ENCODE measurements at places on chromosomes 7 and 10.

DNA sequence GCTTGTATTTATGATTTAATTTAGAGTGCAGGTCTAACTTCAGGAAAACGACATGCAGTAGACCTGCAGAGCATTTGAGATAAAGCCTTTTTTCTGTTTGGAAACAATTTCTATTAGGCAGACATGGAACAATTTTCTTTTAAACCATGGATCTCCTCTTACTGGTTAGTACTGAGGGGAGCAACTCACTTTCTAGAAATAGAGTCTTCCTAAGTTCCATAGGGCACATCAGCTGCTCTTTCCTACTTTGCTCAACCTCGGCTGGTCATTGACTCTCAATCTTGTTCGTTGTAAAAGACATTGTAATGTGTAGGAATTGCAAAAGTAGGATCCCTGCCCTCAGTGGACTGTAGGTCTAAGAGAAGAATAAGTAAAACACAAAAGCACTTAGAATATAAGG, 58.0 kb downstream of the PLXDC2 start:
- DNase-seq = no peak

GRCh38 chr10:110609605-110610004, 34.5 kb upstream of the RBM20 start:
- no peak for DNase-seq

GRCh38 chr7:74051193-74051592, 23.2 kb downstream of the ELN start:
- no peak for DNase-seq

- no peak for DNase-seq
Observed at GRCh38 chr7:50658696-50659095, 93.5 kb upstream of the DDC start.

DNA sequence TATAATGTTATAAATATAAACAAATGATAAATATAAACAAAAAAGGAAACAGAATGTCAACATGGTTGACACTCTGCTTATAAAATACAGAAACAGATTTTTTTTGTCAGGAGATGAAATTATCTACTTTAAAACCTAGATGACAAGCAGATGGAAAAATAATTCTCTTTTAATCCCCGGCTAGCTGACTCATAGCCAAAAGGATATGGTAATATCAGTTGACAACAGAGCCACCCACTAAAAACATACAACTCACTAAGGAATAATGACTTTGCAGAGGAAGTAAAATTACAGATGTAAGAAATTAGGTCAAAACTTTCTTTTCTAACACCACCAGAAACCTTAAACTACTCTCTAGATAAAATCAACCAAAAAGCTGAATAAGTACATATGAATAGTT, 131.1 kb upstream of the ABCB5 start:
- DNase-seq = no peak

GRCh38 chr10:1034758-1035157, 9.1 kb upstream of the IDI2 start:
- no peak for DNase-seq

DNA sequence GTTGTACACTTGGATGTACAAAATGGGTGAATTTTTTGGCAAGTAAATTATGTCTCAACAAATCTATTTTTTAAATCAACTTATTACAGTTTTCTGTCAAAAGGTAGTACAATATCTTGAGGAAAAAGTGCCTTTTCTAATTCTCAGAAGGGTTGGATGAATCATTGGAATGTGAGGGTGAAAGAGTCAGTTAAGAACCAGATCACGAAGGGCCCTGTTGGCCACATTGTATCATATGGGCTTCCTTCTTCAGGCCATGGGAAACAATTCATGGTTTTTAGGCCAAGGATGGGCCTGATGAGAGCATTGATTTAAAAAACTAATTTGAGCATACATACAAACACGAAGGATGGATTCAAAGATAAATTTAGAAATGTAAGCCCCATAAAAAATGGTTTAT, 503.7 kb downstream of the TNS3 start:
- no peak for DNase-seq

- no peak for DNase-seq
Observed at GRCh38 chr10:7300384-7300971, 110.4 kb downstream of the SFMBT2 start.

GRCh38 chr7:141001122-141001521, 13.6 kb downstream of the MRPS33 start:
- no peak for DNase-seq

DNA sequence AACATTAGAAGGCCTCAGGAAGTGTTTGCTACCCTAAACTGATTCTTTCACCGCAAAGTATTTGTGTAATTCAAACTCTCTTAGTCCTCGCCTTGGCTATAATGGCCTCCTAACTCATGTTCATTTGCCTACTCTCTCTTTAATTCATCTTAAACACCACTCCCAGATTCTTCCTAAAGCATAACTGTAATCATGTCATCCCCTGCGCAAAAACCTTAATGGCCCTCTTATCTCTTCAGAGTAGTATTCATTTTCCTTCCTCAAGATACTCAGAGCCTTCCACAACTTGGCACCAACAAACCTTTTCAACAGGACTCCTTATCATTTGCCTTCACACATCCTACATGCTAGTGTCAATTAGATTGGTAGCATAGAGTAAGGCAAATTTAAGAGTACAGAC, 42.9 kb downstream of the CSTF2T start:
- DNase-seq = no peak

DNA sequence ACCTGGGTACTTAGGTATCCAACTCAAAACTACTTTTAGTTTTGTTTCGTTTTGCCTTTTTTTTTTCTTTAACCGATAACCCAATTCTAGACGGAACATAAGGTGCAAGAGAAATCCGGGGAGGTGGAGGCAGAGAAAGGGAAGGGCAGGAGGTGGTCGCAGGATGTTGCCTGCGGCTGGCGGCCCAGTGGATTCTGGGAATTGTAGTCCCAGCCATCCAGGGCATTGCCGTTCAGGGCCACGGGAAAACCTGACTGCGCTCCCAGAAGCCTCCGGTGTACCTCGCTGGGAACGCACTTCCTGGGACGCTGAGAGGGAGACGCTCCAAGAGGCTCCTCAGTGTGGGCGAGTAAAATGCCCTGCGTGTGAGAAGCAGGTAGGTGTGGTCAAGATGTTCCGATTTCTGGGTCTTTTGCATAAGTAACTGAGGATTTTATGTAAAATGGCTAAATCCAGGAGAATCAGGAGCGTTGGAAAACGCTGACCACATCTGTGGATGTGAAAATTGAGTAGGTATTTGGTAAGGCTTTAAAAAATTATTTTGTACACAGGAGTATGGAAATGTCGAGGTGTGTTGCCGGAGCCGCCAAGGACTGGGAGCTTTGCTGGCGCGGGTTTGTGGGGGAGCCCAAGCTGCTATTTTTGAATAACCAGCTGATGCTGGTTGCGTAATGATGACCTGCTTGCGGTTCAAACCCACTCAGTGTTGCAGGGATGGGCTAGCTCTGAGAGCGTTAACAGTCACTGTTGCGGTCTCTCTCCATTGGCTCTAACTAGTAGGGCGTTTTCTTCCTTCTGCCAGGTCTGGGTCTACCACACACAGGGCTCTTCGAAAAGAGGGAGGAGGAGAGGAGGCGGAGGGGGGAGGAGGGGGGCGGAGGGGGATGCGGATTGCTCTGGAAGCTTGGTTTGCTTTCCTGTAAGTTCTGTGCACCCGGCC, at the start of gene CLDN12:
CLDN12 (plus strand) TSS at position 288 of the 940 bp plus-strand sequence. CDS start 9,216 bp downstream, outside the sequence.
- DNase-seq = peak; percentile 30

- no peak for DNase-seq
Observed at GRCh38 chr10:110619514-110620397, 24.4 kb upstream of the RBM20 start.

DNA sequence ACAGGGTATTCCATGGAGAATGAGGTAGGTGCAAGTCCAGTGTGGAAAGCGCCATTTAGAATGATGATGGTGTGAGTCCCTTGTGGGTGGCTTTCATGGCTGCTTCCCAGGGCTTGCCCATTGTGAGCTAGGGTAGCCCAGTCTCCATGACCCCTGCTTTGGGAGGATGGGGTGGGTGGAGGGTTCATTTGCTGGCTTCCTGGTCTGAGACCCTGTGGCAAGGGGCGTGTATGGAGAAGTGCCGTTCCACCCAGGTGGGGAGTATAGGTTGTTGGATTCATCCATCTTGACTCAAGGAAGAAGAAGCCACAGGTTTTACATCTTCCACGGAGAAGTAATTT, 27.7 kb downstream of the CCM2 start:
- no peak for DNase-seq

GRCh38 chr7:156604311-156604710, 36.3 kb upstream of the RNF32 start:
- no peak for DNase-seq

DNA sequence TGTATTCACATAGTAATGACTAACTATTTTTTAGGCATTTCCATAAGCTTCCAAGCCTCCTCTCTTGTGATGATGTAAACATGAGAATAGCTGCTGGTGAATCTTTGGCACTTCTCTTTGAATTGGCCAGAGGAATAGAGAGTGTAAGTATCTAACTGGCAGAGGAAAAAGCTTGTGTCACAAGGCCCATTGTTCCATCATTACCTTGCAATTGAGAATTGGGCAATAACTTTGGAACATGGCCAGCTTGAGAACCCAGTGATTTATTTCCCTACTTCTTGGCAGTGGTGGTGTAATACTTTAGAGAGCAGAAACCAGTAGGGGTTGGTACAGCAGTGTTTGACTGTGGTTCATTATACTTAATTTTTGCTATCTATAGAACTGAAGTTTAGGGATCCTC, 12.0 kb downstream of the IFRD1 start:
- DNase-seq = no peak

DNA sequence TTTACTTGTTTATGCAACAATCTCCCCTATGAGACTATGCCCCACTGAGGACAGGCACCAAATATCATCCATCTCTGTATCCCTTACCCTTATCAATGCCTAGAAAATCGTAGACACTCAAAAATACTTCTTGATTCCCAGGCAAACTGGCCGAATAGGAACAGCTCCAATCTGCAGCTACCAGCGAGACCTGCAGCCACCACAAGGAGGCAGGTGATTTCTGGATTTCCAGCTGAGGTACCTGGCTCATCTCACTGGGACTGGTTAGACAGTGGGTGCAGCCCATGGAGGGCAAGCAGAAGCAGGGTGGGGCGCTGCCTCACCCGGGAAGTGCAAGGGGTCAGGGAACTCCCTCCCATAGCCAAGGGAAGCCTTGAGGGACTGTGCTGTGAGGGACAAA, 10.8 kb upstream of the PPP1R3C start:
- DNase-seq = no peak

GRCh38 chr10:78494179-78494578, 460.5 kb downstream of the RPS24 start:
- no peak for DNase-seq
